ENCODE measurements at places on chromosomes 11 and 22. TPM values are rescaled to one million over a fixed set of nuclear protein-coding genes. Genes with fewer than 3 reads are reported as not detected.

- DNase-seq = no peak
Measured at GRCh38 chr11:35524780-35525179, 636 bp downstream of the PAMR1 start.

DNA sequence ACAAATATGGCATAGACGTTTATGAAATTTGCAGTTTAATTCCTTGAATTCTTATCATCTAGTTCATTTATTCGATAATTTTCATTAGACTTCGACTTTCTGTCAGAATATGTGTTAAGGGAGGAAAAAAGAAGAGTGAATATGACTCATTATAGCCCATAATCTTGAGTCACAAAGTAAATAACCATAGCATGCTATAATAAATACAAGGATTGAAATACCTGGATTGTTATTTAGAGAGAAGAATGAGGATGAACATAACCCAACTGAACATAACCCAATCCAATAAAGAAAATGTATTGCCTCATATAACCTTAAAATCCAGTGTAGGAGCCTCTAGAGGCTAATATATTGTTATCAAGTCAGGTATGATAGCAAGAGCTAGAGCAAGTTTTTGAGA, 1858.3 kb upstream of the RAG2 start:
- no peak for DNase-seq

ANKK1 gene
- not detected for polyA plus RNA-seq

GRCh38 chr22:19152942-19153883, 3.1 kb upstream of the GSC2 start:
- DNase-seq = no peak

- peak; percentile 41 for DNase-seq
Measured at GRCh38 chr22:17922925-17923903, 101.1 kb downstream of the MICAL3 start.

GRCh38 chr11:128483211-128483788, 104.1 kb downstream of the ETS1 start:
- no peak for DNase-seq

DNA sequence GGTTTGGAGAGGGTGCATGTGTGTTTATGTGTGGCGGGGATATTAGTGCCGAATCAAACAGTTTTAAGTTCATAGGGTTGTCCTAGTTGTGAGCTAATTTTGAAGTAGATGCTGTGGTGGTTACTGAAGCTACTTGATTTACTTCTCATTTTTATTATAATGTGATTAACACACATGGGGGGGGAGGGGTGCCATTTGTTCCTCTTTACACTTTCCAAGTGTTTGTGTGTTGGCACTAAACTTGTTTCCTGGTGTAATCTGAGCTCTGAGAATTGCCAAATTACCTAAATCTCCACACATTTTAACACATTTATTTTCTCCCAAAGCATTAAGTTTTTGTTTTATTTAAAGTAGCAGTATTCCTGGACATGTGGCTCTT, 60.1 kb downstream of the ZNRF3 start:
- DNase-seq = no peak

DNA sequence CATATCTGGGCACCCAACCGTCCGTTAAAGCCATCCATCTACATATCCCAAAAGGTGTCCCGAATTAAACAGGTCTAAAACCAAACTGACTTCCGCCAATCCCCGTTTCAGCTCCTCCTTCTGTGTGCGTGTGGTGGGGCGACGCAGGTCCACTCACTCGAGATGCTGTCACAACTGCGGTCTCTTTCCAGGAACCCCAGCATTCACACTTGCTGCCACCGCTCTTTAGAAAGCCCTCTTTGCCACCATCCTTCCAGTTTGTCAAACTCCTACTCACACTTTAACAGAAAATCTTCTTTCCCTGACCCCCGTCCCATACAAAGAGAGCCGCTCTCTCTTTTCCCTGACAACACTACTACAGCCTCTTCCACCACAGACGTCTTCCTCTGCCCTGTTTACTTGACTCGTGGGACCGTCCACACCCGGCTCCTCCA, 467 bp downstream of the ESS2 start:
- DNase-seq = no peak

DNA sequence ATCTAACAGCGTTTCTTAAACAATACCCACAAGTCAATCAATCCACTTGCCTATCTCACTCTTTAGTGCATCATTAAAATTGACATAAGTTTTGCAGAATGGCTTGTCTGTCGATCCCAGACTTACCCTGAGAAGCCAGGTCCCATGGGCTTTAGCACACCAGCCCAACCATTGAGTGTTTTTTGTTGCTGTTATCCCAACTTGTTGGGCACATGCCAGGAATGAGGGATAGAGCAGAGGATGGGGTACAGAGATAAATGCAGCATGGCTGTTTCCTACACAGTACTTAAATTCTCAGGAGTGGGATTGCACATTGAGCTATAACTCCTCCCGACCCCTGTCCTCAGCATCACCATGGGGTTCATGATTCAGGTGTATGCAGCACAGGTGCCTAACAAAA, 64.2 kb upstream of the RASSF10 start:
- DNase-seq = no peak

DNA sequence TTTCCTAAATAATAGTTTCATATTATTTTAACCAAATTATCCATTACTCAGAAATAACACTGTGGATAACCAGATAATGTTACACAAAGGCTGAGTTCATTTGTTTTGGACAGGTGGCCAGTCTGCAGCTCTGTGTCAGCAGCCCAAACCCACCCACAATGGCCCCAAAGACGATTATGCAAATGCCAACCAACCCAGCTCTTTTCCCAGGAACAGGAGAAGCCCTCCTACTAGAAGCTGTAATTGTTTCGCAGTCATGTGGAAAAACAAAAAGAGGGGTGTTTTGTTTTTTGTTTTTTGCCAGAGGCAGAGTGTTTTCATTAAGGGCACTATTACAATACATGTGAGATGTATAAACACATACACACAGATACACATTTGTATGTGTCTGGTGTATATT, 102.1 kb downstream of the FCHSD2 start:
- DNase-seq = no peak

CASP4 gene
- polyA plus RNA-seq = 85.4 TPM

Data from endothelial cell of umbilical vein (primary cell).